ENCODE measurements at places on chromosomes 7 and 10.

DNA sequence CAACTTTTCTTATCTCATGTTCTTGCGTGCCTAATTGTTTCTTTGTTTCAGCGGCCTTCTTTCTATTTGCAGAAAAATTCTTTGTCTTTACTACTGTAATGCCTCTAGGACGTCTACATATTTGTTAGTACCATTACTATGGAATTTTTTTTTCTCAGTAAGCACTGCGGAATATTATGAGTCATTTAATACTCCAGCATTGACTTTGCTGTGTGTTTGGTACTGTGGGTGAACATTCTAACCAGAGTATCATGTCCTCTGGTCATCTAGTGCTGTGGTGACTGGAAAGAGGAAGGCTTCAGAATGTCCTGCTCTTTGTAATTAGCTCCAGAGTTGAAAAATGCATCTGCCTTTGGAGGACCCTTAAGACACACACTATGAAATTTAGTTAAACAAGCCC is 58.5 kb upstream of the FERD3L start:
- no peak for DNase-seq

- DNase-seq, result no peak
Measured at GRCh38 chr10:60446851-60447250, 57.2 kb upstream of the ANK3 start.

DNA sequence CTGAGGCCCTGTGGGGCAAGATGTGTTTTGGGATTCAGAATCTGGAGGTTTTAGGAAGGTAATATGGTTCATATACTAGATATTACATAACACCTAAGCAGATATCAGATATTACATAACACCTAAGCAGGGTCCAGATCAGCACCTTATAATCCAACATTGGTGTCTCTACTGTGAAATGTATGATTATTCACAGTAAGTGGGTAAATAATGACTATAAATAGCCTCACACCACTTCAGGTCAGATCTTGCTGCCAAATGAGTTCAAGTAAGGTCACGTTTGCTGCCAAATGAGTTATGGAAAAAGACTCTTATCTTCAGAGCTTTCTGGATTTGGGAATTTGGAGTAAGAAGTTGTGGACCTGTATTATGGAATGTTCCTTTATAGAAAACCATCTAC is 14.6 kb downstream of the ADRB1 start:
- DNase-seq, result no peak

DNA sequence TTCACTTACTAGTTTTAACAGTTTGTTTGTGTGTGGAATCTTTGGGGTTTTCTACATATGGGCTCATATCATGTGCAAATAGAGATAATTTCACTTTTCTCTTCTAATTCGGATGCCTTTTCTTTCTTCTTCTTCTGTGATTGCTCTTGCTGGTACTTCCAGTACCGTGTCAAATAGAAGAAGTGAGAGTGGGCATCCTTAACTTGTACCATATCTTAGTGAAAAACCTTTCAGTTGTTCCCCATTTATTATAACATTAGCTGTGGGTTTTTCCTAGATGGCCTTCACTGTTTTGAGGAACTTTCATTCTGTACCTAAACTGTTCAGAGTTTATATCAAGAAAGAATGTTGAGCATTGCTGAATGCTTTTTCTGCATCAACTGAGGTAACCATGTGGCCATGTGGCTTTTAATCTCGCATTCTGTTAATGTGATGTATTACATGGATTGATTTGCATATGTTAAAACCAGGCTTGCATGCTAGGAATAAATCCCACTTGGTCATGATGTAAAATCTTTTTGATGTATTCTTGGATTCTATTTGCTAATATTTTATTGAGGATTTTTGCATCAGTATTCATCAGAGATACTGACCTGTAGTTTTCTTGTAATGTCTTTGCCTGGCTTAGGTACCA is 78.7 kb downstream of the FAM107B start:
- no peak for DNase-seq

- DNase-seq, result no peak
Measured at GRCh38 chr7:112420236-112420861, 29.9 kb upstream of the IFRD1 start.

GRCh38 chr10:113232928-113233511 is 283.0 kb downstream of the TCF7L2 start:
- no peak for DNase-seq

DNA sequence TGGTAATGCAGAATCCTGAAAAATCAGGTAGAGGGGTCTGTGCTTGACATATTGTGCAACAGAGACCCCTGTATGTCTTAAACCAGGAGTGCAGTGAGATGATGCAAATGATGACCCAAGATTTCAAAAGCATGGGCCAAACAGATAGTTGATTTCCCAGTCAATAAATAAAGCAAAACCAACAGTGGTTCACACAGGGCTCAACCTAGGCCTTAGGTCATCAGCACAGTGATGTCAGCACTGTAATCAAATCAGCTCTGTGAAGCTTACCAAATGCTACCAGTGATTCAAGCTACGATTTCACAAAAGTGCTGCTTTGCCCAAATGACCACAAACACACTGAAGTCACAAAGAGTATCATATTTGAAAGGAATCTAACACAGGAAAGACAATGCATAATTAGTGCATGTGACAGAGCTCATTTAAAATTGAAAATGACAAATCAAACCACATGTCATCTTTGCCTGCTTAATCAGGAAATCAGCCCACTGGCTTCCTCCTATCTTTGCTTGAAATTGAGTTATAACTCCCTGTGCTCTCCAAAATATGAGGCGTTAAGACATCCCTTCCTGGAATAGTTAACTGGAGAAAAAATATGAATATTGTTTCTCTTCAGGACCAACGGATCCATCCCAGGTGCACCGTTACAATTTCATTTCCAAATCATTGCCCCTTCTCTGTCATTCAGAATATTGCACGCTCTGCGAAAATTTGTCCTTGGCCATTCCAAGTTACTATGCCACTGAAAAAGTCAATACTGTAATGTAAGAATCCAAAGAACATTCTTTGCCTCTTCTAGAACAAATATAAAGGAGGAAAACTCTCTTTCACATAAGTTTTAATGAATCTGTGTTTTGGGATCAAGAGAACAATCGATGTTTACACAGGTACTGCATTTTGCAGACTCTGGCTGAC is 41.9 kb upstream of the ASL start:
- DNase-seq, result no peak

DNA sequence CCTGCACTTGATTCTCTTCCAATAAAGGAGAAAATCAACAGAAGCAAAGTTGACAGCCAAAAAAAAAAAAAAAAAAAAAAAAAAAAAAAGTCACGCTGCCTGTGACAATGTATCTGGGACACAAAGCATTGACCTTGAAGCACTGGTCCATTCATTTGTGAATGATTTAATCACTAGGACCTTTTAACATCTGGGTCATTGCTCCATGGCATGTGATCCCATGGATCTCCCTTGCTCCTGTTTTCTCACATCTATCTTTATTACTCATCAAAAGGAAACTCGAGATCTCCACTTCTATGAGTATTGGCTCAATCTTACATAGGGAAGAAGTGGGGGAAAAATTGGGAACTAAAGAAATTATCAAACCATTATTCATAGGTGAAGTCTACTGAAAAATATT is 89.6 kb upstream of the SMIM30 start:
- DNase-seq, result no peak

DNA sequence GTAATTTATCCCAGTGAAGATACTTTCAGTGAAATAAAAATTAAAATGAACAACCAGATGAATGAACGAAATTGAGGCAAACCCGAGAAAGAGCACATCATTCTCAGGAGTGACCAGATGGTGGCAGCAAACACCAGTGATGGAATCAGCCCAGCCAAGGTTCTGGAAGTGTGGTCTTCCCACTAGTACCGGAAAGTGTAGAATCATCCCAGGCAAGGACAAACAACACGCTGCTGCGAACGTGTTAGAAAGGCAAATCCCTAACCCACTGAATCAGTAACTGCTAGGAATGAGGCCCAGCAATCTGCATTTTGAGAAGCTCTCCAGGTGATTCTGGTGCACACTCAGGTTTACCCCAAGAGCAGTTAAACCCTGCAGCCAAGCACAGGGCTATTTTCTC is 15.5 kb upstream of the SLC18A3 start:
- DNase-seq, result no peak

DNA sequence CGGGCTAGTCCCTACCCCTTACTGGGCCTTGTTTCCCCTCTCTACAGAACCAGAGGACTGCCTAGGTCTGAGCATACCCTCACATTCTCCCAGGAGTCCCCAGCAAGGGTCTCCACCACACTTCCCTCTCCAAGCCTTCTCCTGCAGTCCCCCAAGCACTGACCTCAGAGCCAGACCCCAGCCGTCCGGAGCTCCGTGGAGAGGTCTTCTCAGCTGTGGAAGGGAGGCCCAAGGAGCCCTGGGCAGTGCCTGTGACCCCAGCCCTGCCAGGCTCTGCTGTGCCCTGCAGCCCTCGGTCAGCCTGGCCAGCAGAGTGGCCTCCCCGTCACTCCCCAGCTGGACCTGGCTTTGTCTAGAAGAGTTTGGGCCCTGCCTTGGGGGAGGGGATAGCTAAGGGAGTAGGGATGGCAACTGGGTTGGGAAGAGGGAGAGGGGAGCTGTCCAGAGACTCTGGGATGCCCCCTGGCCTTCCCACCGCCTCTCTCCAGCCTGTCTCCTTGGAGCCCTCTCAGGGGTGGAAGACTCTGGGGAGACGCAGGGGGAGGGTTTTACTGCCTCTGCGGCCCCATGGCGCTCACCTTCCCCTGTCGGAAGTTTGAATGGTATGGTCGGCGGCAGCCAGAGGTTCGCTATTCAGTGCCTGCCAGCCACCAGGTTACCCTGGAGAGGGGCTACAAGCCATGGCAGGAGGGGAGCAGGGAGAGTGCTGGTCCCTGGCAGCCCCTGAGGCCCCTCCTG is at the start of gene C10orf105:
C10orf105 (minus strand) TSS at position 315 of the 738 bp plus-strand sequence. CDS start 3,441 bp downstream, outside the sequence.
- no peak for DNase-seq

GRCh38 chr7:130333832-130334231 is 10.8 kb upstream of the CPA5 start:
- no peak for DNase-seq

DNA sequence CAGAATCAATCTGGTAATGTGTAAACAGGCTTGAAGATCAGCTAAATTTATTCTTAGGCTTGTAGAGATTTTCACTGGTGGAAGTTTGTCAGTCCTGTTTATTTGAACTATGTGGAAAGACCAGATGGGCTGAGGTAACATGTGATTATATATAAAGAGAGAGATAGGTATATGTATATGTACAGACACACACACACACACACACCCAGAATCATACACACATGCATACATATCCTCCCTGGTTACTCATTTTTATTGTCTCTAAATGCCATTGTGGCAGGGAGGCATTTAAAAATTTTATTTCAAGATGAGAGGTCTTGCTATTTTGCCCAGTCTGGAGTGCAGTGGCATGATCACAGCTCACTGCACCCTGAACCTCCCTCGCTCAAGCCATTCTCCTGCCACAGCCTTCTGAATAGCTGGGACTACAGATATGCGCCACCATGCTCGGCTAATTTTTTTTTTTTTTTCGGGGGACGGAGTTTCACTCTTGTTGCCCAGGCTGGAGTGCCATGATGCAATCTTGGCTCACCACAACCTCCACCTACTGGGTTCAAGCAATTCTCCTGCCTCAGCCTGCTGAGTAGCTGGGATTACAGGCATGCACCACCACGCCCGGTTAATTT is 78.1 kb upstream of the CYTH3 start:
- DNase-seq, result no peak

GRCh38 chr10:57202356-57202755 is 841.3 kb upstream of the ZWINT start:
- no peak for DNase-seq

- DNase-seq, result no peak
Measured at GRCh38 chr10:30834651-30835050, 197.0 kb downstream of the ZNF438 start.

GRCh38 chr10:34655286-34656170 is 159.6 kb downstream of the PARD3 start:
- DNase-seq, result no peak

GRCh38 chr10:110421512-110422138 is 76.1 kb upstream of the DUSP5 start:
- no peak for DNase-seq

DNA sequence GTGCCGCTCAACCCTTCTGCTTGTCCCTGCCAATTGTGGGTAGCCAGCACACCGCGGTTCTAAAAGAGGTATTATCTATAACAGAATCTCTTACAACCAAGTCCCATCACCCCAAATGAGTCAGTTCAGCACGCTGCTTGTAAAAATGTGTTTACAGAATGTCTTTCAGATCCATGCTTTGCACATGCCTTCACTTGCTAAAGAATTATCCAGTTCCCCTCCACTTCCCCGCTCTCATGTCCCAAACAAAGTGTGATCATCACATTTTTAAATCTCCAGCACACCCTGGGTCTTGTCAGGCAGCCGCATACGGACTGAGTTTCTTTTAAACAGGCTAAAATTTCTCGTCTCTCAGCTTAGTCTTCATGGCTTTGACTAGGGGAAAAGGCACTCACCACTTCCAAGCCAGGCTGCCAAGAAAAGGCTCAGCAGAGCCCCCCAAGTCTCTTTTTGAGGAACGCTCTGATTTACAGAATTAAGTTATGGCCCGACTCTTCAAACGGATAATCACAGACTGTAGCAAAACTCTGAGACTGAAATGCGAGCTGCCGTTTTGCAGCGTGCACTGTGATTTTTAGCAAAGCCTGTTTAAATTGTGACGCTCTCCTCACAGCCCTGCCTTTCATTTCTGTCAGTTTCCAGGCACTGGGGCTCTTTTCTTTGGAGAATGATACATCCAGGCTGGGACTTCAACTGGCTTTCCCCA is 29.8 kb upstream of the FGFR2 start:
- no peak for DNase-seq

- no peak for DNase-seq
Measured at GRCh38 chr10:95560278-95561176, 644 bp downstream of the SORBS1 start.

DNA sequence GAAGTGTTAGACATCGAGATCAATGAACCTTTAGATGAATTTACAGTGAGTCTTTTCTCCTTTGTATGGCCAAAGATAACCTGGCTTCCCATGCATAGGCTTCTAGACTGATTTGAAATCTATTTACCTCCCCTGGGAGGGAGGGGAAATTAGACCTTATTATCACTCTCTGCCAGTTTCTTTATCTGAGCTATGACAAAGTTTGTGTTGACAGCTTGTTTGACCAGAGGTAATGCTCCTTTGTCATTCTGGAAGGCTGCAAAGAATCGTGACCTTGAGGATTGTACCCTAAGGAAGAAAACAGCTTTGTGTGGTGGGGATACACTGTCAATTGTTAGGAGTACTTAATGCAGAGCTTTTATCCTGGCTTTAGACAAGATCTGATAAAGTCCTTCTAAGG is 36.4 kb downstream of the RBM33 start:
- DNase-seq, result no peak
